ENCODE measurements at places on chromosomes 1 and 21.

- DNase-seq, result peak; percentile 20
These were observed 219.4 kb downstream of the LRRC40 start for GRCh38 chr1:69985901-69986439.

GRCh38 chr1:55155522-55155921 is 59.6 kb downstream of the USP24 start:
- peak; percentile 28 for DNase-seq

GRCh38 chr1:186950547-186950946 is 121.8 kb downstream of the PLA2G4A start:
- peak; percentile 11 for DNase-seq

DNA sequence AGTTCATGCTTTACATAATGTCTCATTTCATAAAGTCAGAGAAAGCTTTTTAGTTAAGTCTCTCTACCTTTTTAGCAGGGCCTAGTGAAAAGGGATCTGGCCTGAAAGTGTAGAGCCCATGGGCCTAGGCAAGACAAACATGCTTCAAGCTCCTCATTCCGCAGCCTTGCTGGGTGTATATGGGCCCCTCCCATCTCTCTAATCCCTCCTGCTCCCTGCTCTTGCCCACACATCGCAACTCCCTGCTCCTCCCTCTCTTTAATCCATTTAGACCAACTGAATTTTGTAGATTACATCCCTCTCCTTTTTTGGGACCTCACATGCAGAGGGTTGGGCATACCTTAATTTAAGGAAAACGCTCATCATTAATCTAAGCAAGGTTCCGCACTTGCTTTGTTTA is 42.3 kb upstream of the CCDC190 start:
- no peak for DNase-seq

DNA sequence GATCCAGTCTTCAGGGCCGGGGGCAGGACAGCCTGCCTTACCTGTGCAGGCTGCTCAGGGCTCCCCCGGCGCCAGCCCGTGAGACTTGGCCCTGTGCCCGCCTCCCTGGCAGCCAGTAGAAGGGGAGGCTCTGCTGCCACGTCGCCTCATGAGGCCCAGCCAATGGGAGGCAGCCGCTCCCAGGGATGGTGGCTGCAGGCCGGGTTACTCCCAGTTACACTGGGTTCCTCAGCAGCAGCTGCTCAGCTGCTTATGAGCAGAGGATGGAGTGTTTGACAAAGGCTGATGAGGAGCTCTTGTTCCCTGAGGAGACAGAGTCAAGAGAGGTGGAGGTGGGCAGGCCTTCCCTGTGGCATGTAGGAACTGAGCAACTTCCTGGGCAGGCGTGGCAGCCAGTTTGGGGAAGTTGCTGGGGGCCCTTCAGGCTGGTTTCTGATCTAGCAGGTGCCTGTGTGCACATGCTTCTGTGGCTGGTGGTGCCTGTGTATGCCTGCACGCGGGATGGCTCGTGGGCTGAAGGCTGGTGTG is 5.5 kb downstream of the MFSD2A start:
- DNase-seq, result no peak

DNA sequence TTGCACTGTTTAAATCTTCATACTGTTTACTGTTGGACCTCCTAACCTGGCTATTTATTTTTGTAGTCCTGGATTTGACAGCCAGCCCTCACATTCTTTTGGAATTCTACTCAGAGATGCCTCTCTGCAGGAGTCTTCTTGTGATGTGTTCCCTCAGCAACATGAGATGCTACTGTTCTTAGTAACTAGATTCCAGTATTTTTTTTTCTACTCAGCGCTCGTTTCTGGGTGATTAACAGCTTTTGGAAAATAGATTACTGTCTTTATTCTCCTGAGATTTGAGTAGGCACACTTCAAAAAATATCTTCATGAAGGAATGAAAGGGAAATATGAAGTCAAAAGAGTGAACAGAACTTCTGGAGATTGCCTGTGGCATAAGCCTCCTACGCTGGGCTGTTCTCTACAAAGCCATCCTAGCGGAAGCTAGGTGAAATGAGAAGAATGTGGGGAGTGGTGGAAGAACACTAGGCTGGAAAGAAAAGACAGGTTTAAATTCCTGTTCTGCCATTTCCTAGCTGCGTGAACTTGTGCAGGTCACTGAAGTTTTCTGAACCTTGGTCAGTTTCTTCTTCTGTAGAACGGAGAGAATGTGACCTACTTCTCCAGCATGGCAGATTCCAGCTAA is 75.9 kb downstream of the LRRC8C start:
- DNase-seq, result peak; percentile 35

GRCh38 chr21:27572696-27573095 is 605.8 kb upstream of the ADAMTS5 start:
- DNase-seq, result peak; percentile 93

DNA sequence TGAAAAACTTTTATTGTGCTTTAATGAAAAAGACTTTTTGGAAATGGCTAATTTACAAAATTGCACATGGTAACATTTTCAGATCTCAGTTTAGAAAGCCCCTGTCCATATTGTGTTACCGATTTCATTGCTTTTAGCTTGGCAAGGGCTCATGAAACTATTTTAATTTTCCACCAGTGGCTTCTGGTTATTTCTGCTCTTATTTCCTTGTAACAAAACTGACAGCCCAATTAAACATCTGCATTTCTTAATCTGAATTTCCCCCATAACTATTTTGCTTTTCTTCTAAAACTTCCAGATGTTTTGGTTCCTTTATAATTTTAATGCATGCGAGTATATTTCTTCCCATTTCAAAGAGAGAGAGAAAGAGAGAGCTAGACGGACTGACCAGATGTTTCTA is 264.8 kb downstream of the PTPRC start:
- no peak for DNase-seq

DNA sequence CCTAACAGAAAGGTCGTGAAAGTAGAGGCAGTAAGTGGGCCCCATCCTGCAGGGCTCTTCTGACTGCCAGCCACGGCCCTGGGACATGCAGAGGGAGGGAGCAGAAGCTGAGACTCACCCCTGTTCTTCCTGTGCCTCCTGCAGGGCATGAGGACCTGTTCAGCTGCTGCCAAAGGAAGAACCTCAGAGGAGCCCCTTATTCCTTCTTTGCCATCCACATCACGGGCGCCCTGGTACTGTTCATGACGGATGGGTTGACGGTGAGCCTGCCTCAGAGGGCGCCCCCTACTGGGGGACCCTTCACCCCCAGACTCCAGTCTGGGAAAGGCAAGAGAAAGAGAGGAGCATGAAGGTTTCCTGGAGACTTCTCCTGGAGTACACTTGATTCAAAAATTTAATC is 47.1 kb downstream of the ELK4 start:
- DNase-seq, result no peak

- DNase-seq, result no peak
These were observed 14.4 kb downstream of the ATP1A2 start for GRCh38 chr1:160129966-160130365.

DNA sequence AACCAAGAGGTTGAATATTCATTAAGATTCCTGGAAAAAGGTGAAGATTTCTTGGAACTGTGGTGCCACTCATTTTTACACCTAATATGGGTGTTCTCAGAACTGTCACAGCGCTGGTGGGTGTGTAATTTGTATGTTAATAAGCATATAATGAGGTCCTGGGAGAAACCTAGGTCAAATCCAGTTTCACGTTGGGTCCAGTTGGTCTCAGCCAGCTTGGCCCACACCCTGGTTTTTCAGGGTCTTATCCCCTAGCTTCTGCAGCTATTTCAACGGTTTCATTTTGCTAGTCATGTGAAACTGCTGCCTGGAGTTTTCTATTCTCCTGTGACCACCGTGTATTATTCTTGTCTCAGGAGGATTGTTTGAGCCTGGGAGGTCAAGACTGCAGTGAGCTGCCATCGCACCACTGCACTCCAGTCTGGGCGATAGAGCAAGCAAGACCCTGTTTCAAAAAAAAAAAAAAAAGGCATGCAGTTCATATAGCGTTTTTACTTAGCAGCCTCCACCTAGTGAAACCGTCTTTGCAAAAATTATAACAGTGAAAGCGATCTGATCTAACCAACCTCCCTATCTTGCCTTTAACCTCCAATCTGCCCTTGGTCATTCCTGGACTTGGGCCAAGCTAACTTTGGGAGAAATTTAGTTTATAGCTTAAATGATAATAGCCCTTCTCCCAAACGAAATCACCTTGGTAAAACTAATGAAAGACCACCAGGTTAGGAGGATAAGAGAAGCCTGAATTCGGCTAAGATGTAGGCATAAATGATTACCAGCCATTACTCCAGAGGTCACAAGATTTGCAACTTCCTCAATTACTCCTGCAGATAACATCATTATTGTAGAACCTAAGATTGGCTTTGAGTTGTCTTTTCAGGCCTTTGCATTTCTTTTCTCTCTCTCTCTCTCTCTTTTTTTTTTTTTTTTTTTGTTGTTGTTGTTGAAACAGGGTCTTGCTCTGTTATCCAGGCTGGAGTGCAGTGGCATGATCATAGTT is 44.0 kb downstream of the PTAFR start:
- no peak for DNase-seq

GRCh38 chr1:28170001-28170596 is 6.4 kb downstream of the PTAFR start:
- no peak for DNase-seq

DNA sequence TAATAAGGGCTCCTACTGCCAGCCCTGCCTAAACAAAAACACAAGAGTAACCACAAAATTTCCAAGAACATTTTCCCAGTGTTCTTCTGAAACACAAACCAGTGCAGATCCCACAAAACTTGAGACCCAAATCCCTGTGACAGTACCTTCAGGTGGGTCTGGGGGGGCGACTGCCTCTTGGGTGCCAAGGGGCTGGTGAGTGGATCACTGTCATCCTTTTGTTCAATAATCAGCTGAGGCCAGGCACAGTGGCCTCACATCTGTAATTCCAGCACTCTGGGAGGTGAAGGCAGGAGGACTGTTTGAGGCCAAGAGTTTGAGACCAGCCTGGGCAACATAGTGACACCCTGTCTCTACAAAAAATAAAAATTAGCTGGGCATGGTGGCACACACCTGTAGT is 87.6 kb downstream of the GLIS1 start:
- no peak for DNase-seq

GRCh38 chr1:27101696-27102095 is 53.2 kb downstream of the SLC9A1 start:
- no peak for DNase-seq

- no peak for DNase-seq
These were observed 65.1 kb downstream of the ADARB1 start for GRCh38 chr21:45139473-45139872.

DNA sequence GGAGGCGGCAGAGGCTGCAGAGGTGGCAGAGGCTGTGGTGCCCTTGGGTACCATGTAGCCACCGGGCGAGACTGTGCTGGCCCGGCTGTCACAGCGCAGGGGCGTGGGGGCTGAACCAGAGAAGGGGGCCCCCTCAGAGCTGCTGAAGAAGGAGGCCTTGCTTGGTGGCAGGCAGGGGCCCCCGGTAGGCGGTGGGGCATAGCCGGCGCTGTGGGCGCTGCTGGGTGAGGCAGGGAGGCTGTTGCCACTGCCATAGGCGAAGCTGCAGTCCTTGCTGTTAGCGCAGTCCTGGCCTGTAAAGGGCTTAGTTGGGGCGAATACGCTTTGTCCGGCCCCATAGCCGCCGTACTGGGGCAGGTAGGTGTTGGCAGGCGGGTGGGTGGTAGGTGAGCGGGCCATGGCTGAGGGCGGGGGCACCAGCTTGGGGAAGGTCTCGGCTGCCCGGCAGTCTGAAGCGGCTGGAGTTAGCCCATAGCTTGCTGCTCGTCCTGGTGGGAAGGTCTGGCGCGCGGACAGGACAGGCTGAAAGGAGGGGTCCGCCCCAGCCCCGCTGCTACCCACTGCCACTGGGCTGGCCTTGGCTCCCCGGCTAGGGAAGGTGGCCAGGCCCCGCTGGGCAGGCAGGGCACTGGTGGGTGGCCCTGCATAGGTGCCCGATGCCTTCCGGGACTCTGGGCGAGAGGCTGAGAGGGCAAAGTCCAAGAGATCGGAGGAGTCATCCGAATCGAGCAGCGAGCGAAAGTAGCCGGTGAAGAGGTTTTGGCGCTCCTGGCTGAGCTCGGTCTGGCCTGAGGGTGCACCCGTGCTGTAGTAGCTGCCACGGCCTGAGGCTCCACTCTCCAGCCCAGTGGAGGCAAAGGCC is 54.9 kb downstream of the AHDC1 start:
- DNase-seq, result no peak

- DNase-seq, result no peak
These were observed 54.2 kb upstream of the BCL9 start for GRCh38 chr1:147486876-147487656.

- DNase-seq, result no peak
These were observed 4.4 kb downstream of the CASP9 start for GRCh38 chr1:15519625-15520024.

- DNase-seq, result no peak
These were observed 41.1 kb downstream of the SLC9A1 start for GRCh38 chr1:27113861-27114260.

DNA sequence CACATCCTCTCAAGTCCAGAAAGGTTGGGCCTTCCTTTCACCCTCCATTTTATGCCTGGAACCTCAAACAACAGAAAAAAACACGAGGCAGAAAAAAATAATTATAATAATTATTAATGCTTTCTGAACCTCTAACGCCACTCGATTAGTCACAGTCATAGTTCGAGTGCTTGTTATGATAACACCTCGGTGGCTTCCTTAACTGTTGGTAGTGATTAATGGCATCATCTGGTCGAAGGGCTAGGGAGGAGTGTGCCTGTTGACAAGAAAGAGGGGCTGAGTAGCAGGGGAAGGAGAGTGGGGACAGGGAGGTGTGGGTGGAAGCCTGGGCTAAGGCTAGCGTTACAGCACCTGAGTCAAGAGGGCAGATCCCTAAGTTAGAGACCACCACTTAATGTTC is 21.3 kb upstream of the IL10 start:
- no peak for DNase-seq

DNA sequence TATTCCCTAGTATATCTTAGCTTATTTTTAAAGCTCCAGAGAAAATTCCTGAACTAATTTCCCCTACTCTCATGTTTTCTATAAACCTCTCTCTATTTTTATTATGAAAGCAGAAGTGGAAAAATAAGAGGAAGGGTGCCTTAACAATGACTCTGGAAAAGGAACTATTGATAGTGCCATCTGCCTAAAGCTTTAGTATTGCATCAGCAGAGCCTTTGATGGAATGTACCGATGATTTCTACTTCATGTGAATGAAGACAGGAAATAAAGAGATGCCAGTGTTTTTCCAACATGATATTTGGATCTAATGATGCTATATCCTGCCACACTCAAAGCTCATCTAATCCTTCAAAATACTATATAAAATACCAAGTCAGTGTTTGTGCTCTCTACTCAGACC is 35.1 kb downstream of the TNFSF18 start:
- no peak for DNase-seq

DNA sequence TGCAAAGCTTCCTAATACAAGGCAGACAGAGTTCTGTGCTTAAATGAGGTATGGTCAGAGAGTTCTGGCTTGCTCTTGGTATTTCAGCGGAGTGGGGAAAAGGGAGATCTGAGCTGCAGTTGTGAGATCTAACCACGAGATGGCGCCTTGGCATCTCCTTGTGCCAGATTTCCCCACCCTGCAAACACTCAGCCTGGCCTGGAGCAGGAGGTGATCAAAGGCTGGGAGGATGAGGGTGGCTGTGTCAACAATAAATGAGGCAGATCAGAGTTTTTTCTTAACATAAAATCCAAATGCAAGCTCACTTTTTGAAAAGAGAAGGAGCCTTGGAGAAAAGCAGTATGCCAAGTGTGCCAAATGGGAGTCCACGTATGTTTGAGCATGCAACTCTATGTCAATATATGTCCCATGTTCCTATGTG is 4.1 kb upstream of the TFAP2E start:
- peak; percentile 75 for DNase-seq
